Eye (tissue), 1 donor: ENCODE measurements at places on chromosomes 12 and 14.

DNA sequence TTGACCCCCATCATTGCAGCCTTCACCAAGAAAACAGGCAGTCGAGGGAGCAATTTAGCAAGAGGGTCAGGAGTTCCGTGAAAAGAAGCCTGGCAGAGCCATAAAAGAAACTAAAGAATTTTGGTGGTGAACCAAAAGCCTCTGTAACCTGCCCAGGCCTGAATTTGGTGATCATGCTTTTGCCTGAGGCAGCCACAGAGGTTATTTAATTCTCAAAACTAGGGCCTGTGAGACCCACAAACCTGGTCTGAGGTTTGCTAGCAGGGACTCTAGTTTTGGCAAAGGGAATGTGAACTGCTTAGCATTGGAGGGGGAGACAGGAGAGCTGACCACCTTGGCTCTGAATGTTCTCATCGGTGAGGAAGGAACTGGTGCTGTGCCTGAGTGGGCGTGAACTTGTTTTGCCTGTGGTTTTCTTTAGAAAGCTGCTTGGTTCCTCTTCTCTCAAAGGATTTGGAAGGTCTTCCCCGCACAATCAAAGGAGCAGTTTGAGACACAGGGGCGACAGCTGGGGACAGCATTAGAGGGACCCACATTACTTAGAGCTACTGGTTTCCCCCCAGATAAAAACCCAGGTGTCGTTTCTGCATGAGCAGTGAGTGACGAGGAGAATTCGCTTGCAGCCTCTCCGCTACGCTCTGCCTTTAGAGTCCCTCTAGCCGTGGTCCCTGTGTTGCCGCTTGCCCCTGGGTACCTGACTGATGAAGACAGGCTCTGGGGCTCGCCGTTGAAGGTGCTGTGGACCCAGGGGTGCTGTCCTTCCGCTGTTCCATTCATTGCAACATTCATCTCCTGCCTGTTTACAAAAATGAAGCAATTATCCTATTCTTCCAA is 12.6 kb upstream of the WNT5B start:
- no peak for DNase-seq

DNA sequence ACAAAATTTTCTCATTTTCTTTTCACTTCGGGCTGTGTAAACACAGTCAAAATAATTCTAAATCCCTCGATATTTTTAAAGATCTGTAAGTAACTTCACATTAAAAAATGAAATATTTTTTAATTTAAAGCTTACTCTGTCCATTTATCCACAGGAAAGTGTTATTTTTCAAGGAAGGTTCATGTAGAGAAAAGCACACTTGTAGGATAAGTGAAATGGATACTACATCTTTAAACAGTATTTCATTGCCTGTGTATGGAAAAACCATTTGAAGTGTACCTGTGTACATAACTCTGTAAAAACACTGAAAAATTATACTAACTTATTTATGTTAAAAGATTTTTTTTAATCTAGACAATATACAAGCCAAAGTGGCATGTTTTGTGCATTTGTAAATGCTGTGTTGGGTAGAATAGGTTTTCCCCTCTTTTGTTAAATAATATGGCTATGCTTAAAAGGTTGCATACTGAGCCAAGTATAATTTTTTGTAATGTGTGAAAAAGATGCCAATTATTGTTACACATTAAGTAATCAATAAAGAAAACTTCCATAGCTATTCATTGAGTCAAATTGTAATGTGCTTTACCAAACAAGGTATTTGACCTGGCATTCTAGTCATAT is 4.8 kb downstream of the CDKN1B start:
- DNase-seq, result no peak

DNA sequence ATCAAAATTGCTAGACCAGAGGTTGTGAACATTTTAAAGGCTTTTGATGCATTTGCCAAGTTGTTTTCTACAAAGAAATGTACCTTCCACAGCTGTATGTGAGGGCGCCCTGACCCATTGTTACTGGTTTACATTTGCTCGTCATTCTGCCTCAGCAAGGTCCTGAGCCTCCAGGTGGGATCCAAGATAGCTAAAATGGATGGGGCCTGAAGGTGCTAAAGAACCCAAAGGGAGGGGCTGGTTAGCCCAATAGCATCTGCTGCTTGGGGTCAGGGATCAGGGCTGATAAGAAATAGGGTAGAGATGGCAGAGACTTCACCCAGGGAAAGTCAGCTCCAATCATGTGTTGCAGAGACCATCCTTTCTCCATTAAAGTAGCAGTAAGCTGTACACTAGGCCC is 43.1 kb downstream of the GALNT16 start:
- no peak for DNase-seq

DNA sequence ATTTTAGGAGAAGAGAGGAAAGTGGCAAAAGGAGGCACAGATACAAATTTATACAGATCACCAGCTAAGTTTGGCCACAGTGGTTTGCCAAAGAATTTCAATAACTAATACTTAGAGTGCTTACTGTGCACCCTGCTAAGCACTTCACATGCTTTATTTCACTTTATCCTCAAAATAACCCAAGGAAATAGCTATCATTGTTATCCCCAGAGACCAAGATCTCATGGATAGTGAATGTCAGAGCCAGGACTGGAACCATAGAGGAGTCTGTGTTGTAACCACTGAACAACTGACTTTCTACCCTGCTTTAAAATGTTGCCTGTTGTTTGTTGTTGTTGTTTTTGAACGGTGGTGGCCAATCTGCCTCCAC is 1.3 kb upstream of the TCP11L2 start:
- DNase-seq, result no peak

DNA sequence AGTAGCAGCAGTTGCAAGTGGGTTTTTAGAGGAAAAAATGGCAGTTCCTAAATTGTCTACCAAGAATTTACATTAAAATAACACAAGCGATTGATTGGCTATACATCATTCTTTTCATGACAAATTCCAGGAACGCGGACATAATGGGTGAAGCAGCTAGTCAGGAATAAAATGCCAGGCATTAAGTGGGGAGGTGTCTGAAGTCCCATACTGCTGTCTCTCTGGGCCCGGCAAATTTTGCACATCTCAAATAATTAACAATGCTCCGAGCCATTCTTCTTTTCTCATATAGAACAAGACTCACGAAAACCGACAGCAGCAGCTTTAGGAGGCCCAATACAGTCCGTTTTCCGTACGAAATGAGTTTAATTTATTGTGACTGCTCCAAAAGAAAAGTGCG is 696 bp downstream of the RPL36AL start:
- no peak for DNase-seq

DNA sequence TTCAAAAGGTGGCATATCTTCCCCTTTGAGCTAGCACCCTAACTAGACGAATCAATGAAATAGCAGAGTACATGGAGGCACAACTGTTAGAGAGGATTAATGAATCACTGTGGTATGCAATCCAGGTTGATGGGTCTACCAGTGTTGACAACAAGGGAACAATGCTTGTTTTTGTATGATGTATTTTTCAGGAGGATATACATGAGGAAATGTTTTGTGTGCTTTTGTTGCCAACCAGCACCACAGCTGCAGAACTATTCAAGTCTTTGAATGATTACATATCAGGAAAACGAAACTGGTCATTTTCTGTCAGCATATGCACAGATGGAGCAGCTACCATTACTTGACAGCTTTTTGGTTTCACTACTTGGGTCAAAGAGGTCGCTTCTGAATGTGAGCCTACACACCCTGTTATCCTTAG is 142.6 kb downstream of the GPHN start:
- peak; percentile 5 for DNase-seq

- DNase-seq, result no peak
These were observed 23.6 kb downstream of the NDUFA12 start for GRCh38 chr12:94979941-94980340.

GRCh38 chr14:75132382-75133086 is 5.7 kb upstream of the NEK9 start:
- peak; percentile 96 for DNase-seq

DNA sequence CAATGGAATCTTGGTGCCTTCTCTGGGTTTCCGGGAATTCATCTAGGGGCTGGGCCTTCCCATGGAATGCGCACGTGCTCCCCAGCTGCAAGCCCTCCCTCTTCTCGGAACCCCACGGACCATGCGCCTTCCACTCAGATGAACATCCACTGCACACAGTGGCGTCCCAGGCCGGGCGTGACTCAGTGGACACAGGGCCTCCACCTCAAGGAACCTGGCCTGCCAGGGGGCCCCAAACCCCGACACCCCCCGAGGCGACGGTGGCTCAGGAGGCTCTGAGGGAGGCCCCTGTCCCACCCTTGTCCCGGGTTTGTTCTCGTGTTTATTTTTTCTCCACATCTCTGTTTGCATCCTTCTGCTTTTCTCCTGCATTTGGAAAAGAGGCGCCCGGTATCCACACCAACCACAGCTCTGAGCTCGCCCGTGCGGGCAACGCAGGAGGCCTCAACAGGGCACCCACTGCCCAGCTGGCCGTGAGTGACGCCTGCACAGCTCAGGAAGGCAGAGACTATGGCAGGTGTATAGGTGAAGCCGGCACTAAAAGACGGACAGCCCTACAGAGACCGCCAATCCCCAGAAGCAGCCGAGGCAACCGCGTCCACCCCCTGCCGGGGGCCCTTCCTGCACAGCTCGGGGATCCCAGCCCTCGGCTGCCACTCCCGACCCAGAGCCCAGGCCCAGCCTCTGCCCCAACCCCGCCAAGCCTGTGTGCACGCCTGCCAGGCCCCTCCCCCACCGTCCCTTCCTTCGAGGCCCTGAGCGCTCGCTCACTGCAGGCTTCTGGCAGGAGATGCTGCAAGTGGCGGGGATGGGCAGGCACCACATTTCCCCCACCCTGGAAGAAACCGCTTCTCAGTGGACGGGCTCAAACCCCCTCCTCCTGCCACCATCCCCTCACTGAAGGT is 23.8 kb upstream of the GALNT9 start:
- DNase-seq, result no peak

GRCh38 chr12:5123921-5124320 is 80.2 kb downstream of the KCNA5 start:
- no peak for DNase-seq

- no peak for DNase-seq
These were observed 34.7 kb upstream of the SOCS2 start for GRCh38 chr12:93537769-93538168.
